ENCODE measurements at places on chromosomes 4 and X. TPM values are rescaled to one million over a fixed set of nuclear protein-coding genes. Genes with fewer than 3 reads are reported as not detected.

TSPAN5 gene
- total RNA-seq: 61.9 TPM

DNA sequence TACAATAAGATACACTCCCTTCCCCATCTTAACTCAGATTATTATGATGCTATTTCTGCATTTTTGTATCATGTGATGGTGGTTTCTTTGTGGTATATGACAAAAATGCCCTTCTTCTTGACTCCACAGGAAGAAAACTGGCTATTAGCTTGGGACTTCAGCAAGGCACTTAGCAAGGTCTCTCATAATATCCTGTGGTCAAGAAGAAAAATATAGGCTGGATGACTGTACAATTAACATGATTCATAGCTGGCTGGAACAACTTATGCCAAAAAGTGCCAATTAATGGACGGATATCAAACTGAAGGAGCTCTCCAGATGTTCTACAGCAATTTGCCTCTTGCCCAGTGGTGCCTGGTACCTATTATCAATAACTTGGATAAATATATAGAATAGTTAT, 2.3 kb upstream of the MID1IP1 start:
- H3K27me3 ChIP-seq: no peaks in the 10 kb centered on the region
- H3K36me3 ChIP-seq: no peaks in the 10 kb centered on the region
- H3K4me1 ChIP-seq: no peaks in the 10 kb centered on the region
- no peak overlapping the region for H3K4me3 ChIP-seq

DNA sequence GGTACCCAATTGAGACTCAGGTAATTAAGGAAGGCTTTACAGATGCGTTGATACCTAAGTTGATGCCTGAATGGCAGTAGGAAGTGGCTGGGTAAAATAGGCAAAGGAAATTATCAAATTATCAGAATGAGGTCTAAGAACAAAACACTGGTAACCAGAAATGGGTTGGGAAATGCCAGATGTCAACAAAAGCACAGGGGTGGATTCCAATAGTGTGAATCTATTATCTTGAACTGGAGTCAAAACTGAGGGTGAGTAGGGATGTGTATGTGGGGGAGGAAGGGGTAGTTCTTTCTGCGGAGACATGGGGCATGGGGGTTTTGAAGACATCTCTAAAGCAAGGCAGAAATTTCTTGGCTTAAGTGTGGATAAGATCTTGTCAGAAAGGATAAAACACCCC, 16.0 kb upstream of the SEPTIN6 start:
- no peaks in the 10 kb centered on the region for H3K36me3 ChIP-seq
- H3K27me3 ChIP-seq: no peaks in the 10 kb centered on the region
- H3K27ac ChIP-seq: no peak overlapping the region

DNA sequence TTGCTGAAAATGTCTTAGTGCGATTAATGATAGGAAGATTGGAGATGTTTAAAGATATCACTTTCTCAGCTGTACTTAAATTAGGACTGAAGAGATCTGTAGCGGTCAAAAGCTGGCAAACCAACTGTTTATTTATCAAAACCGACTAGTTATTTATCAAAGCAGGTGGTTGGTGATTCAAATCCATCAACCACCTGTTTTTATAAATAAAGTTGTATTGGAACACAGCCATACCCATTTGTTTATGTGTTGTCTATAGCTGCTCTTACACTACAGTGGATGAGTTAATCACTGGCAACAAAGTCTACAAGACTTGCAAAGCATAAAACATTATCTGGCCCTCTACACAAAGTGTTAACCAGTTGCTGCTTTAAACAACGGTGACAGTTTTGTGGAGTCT, 76.8 kb downstream of the IL15 start:
- no peaks in the 10 kb centered on the region for H3K4me1 ChIP-seq
- H3K27me3 ChIP-seq: no peaks in the 10 kb centered on the region
- no peak for DNase-seq
- H3K4me3 ChIP-seq: no peak overlapping the region

- H3K4me3 ChIP-seq: no peak overlapping the region
- H3K27me3 ChIP-seq: no peaks in the 10 kb centered on the region
- no peaks in the 10 kb centered on the region for H3K36me3 ChIP-seq
- no peak for DNase-seq
- H3K27ac ChIP-seq: no peak overlapping the region
These were observed 214.0 kb upstream of the UGT8 start for GRCh38 chr4:114384629-114385028.

GRCh38 chr4:53866055-53866454, 198.3 kb downstream of the CHIC2 start:
- H3K36me3 ChIP-seq: no peaks in the 10 kb centered on the region
- H3K27ac ChIP-seq: no peak overlapping the region
- no peaks in the 10 kb centered on the region for H3K27me3 ChIP-seq
- no peaks in the 10 kb centered on the region for H3K4me1 ChIP-seq
- no peak for DNase-seq
- no peak overlapping the region for H3K4me3 ChIP-seq

GRCh38 chrX:7698248-7698647, 144.7 kb upstream of the VCX start:
- H3K4me3 ChIP-seq: no peak overlapping the region
- H3K4me1 ChIP-seq: no peaks in the 10 kb centered on the region
- H3K27ac ChIP-seq: no peak overlapping the region
- H3K27me3 ChIP-seq: no peaks in the 10 kb centered on the region
- no peak for DNase-seq

GRCh38 chr4:10977534-10977933, 293.0 kb upstream of the CLNK start:
- no peaks in the 10 kb centered on the region for H3K4me1 ChIP-seq
- no peak overlapping the region for H3K27ac ChIP-seq
- H3K4me3 ChIP-seq: no peak overlapping the region
- no peak for DNase-seq
- no peaks in the 10 kb centered on the region for H3K36me3 ChIP-seq

GRCh38 chrX:1487401-1487800, 34.7 kb upstream of the ASMTL start:
- H3K4me1 ChIP-seq: no peaks in the 10 kb centered on the region
- DNase-seq: no peak
- no peaks in the 10 kb centered on the region for H3K27me3 ChIP-seq
- no peak overlapping the region for H3K27ac ChIP-seq

GRCh38 chr4:56320293-56320692, 67.0 kb downstream of the AASDH start:
- no peak overlapping the region for H3K4me3 ChIP-seq
- no peaks in the 10 kb centered on the region for H3K36me3 ChIP-seq
- H3K27ac ChIP-seq: no peak overlapping the region
- no peaks in the 10 kb centered on the region for H3K27me3 ChIP-seq

GRCh38 chrX:153778181-153778580, 2.7 kb upstream of the SRPK3 start:
- H3K4me1 ChIP-seq: peaks cover 16% of the 10 kb centered on the region
- no peaks in the 10 kb centered on the region for H3K36me3 ChIP-seq
- H3K4me3 ChIP-seq: no peak overlapping the region
- H3K27ac ChIP-seq: no peak overlapping the region

DNA sequence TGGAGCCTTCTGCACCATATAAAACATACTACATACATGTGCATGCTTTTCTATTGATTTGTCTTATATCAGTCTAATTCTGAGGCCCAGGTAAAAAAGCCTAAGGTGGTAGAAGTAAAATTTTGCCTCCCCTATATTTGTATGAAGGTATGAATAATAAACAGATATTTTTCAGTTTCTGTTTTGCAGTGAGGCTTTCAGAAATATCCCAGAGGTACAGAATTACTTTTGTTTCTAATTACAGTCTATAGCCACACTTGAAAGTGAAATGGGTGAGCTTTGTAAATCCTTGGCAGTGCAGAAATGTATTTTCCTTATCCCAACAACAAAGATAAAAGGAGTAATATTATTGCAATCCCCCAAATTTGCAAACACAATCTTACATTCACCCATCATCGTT, 59.5 kb downstream of the DDX60 start:
- H3K36me3 ChIP-seq: no peaks in the 10 kb centered on the region
- no peaks in the 10 kb centered on the region for H3K27me3 ChIP-seq
- no peaks in the 10 kb centered on the region for H3K4me1 ChIP-seq
- no peak overlapping the region for H3K4me3 ChIP-seq
- no peak for DNase-seq
- no peak overlapping the region for H3K27ac ChIP-seq

DNA sequence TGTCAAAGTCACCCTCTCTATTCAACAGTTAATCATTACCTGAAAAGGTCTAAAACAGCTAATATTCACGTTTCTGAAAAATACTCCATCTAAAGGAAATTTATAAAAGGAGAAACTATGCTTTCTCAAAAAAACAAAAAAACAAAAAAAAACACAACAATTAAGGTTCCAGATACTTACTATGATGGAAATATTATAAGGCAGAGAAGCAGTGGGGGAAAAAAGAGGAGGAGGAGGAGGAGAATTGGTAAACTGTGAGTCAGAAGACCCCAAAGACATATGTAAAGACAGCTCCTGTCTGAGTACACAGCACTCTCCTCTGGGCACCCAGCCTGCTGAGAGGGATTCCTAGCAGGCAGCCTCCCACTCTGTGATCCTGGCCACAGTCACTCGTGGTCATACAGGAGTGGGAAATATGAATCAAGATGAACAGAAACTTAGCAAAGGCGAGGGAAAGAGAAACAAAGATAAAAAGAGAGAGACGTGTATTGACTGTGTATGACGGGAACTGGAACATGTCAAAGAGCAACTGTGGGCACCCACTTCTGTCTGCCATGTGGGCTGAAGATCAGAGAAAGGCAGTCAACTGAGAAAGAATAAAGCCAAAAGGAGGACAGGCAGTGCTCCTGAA, 12.5 kb downstream of the KLHL15 start:
- no peak for DNase-seq
- no peaks in the 10 kb centered on the region for H3K36me3 ChIP-seq
- H3K4me1 ChIP-seq: no peaks in the 10 kb centered on the region
- H3K27ac ChIP-seq: no peak overlapping the region
- no peaks in the 10 kb centered on the region for H3K27me3 ChIP-seq

DNA sequence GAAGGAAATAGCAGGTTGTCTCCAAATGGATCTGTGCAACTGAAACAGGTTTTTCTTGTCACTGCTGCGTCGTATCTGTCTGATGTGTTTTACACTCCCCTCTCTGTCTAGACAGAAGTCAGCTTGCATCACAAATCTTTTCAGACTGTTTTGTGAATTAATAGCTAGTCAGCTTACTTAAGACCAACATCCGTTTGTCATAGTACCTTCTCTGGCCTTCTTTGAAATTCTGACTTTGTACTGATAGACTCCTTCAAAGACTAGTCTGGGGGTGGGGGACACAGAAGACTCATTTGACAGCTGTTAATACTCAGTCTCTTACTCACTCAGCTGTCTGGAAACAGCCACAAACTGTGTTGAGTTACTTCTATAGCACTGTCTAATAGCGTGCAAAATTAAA, 197.8 kb downstream of the PALLD start:
- no peak overlapping the region for H3K27ac ChIP-seq
- no peak overlapping the region for H3K4me3 ChIP-seq
- H3K4me1 ChIP-seq: no peaks in the 10 kb centered on the region
- H3K36me3 ChIP-seq: no peaks in the 10 kb centered on the region

RBM46 gene
- total RNA-seq: not detected

DNA sequence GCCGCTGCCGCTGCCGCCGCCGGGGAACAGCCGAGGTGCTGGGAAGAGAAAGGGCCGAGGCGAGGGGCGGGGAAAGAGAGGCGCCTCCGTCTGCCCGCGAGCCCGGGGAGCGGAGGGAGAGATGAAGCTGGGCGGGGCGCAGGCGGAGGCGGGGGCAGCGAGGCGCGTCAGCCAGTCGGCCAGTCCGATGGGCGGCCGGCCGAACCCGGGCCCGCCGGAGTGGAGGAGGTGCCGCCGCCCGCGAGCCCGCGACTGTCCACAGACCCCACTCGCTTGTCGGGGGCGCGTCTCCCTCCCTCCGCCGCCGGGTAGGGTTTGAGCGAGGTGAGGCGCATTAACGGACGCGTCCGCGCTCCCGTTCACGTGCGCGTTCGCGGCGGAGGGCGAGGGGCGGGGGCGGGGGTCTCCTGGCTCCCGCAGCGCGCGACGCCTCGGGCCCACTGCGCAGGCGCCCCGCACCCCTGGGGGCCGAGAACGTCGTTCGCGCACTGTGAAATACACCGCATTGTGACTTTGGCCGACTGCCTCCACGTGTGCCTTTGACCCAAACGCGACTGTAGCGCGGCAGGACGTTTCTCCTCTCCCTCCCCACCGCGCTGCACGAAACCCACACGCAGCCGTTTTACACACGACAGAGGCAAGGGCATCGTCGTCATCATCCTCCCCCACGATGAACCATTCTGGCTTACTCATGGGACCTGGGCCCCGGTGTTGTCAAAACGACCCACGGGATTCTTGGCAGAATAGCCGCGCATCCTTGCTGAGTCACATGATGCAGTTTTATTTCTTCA, at the start of gene NUDT11:
Gene NUDT11, minus strand, starts transcription at position 92 of the 791 bp plus-strand sequence. CDS start 148 bp downstream, outside the sequence.
- no peak for DNase-seq
- no peaks in the 10 kb centered on the region for H3K4me1 ChIP-seq
- H3K4me3 ChIP-seq: peak within 1 kb of the TSS; percentile 70
- no peaks in the 10 kb centered on the region for H3K27me3 ChIP-seq
- H3K27ac ChIP-seq: 0 out of 2 replicates have a peak within 1 kb of the TSS, but pooled peaks have one; percentile 48

- no peaks in the 10 kb centered on the region for H3K4me1 ChIP-seq
- no peak overlapping the region for H3K4me3 ChIP-seq
- no peaks in the 10 kb centered on the region for H3K27me3 ChIP-seq
- no peak overlapping the region for H3K27ac ChIP-seq
These were observed 18.0 kb downstream of the NAF1 start for GRCh38 chr4:163148466-163149336.

- no peaks in the 10 kb centered on the region for H3K36me3 ChIP-seq
- no peaks in the 10 kb centered on the region for H3K4me1 ChIP-seq
- no peak within 1 kb of the TSS for H3K27ac ChIP-seq
- H3K27me3 ChIP-seq: no peaks in the 10 kb centered on the region
- no peak for DNase-seq
- H3K4me3 ChIP-seq: no peak within 1 kb of the TSS
These were observed at the start of gene DCX for GRCh38 chrX:111411983-111412382. TSS of gene DCX (minus strand) at chrX:111412192. CDS start at chrX:111410398, 1,794 bp downstream.

DCX gene
- 0.13 TPM for total RNA-seq

- no peaks in the 10 kb centered on the region for H3K4me1 ChIP-seq
- no peaks in the 10 kb centered on the region for H3K36me3 ChIP-seq
- no peak overlapping the region for H3K27ac ChIP-seq
These were observed 298.9 kb upstream of the MAGEB16 start for GRCh38 chrX:35499071-35499862.

DNA sequence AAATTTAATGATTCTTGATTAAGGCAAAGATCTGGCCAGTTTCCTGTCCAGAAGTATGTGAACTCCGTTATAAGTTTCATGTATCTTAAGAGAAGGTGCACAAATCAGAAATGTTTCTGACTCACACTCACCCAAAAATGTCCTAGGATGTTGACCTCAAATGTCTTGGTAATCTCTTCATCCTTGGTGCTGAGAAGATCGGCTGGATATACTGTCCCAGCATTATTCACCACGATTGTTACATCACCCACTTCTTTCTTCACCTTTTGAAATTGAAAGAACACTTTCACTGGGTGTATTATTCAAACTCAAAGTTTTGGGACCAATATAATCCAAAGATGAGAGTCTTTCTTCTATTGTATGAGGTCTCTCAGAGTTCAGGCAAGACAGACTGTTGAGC, 5.7 kb downstream of the HSD17B13 start:
- no peaks in the 10 kb centered on the region for H3K36me3 ChIP-seq
- H3K27me3 ChIP-seq: no peaks in the 10 kb centered on the region
- no peaks in the 10 kb centered on the region for H3K4me1 ChIP-seq
- DNase-seq: no peak
- H3K27ac ChIP-seq: no peak overlapping the region

GRCh38 chr4:84968925-84969324, 2.4 kb upstream of the WDFY3 start:
- no peak overlapping the region for H3K27ac ChIP-seq
- no peak overlapping the region for H3K4me3 ChIP-seq
- H3K27me3 ChIP-seq: no peaks in the 10 kb centered on the region
- H3K4me1 ChIP-seq: peaks cover 5% of the 10 kb centered on the region
- no peaks in the 10 kb centered on the region for H3K36me3 ChIP-seq

RIBC1 gene
- total RNA-seq: 1.1 TPM

Data from Panc1 (cell line).